ENCODE measurements at places on chromosomes 11 and 22.

- DNase-seq = no peak
These were observed 144.4 kb downstream of the EFCAB6 start for GRCh38 chr22:43667656-43668055.

- no peak for DNase-seq
These were observed 107.2 kb downstream of the SCN3B start for GRCh38 chr11:123547180-123547579.

DNA sequence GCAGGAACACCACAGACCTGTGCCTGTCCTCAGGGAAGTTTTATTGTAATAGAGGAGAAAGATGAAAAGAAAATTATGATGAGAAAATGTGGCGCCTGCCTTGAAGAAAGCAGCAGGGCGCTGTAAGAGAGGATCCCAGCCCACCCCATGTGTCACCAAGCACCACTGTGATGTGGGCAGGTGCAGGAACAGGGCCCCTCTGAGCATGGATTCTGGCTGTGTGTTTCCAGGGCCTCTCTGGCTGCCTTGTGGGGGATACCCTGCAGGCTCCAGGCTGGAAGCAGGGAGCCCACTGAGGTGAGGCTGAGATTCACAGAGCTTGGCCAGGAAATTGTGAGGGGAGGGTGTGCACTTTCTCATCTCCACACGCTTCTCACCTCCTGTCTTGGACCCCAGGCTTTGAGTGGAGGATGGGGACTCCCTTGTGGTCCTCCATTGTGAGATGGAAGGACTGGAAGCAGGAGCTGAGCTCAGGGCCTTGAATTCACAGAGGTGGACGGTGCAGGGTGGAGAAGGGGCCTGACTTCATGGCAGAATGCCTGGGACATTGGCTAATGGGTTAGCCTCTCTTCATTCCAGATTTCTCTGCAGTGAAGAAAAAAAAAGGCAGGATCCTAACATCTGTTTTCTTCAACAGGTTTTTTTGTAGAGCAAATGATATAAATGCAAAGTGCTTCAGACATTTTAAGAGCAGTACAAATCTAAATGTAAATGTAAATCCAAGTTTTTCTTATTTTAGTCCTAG lies 246.6 kb upstream of the B3GAT1 start:
- no peak for DNase-seq

DNA sequence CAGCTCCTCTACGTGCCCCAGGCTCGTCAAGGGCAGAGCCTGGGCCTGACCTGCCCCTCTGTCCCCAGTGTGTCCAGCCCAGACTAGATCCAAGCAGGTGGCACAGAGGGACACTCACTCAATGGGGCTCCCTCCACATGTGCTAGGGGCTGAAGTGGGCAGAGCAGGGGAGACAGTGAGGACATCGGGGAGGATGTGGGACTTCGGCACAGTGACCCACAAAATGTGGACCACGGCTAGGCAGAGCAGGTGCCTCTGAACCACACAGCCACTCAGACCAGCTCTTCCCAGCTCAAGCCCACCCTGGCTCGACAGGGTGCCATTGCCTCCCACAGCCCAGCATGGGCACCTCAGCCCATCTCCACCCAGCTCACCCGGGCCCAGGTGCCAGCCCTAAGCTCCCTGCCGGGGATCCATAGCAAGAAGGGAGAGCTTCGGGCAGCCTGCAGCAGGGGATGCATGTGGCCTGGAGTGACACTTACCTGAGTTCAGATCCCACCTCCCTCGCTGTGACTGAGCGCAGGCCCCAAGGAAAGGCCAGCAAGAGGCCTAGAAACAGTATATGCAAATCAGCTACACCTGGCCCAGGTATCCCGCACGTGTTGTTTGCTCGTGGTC lies 46.9 kb upstream of the RTL6 start:
- no peak for DNase-seq
